Endothelial cell (in vitro differentiated cells): ENCODE measurements at places on chromosomes 2 and 18. TPM values are rescaled to one million over a fixed set of nuclear protein-coding genes. Genes with fewer than 3 reads are reported as not detected.

The CCDC85A gene
- 16.4 TPM for total RNA-seq

DNA sequence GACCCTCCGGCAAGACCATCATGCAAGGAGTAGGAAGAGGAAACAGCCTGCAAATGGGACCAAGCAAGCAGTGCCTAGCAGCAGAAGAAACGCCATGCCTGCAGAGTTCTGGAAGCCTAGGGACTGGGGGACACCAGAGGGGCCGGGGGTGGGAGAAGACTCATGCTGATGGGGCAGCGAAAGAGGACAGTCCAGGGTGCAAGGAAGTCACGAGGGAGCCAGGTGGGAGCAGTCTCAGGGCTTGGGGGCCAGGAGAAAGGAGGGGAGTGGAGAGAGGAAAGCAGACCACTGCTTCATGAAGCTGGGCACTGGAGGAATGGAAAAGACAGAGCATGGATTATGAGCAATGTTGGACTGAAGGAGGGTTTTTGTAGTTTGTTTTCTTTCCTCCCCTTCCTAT is 119.4 kb upstream of the CAPN13 start:
- no peak for DNase-seq

- DNase-seq = no peak
Measured at GRCh38 chr2:131121464-131121863, 16.3 kb downstream of the PLEKHB2 start.

The CFC1 gene
- total RNA-seq = 1.2 TPM

GRCh38 chr2:45647986-45648520 is 3.4 kb upstream of the PRKCE start:
- DNase-seq = no peak

DNA sequence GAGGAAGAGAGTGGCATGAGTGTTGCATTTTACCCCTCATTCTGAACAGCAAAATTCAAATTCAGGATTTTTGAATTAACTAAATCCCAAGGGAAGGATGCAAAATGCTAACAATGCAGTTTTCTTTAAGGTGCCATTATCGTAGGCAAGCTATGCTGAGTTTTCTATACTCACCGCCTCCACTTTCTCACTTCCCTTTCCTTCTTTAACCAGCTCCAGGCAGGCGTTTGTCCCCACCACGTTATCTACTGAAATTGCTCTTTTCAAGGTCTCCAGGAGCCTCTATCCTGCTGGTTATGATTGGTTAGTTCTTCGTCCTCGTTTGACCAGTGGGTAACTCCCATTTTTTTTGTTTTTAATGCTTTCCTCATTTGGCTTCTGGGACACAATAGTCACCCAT is 1.8 kb upstream of the CPO start:
- DNase-seq = no peak

DNA sequence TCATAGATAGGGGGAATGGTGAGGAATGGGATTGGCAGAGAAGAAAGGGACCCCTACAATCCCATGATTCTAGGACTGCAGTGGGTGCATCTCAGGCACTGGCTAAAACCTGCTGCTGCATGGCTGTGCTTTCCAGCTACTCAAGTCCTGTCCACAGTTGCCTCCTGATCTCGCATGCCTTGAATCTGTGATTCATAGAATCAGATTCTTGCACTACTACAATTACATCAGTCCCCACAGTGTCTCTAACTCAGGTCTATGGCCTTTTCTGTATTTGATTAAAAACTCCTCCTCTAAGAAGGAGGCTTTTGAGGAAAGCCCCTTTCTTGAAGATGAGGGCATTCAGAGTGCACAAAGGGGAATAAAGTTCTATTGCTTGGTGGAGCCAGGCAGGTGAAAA is 117.4 kb downstream of the LRATD1 start:
- no peak for DNase-seq
